NAMALWA (cell line): ENCODE measurements at places on chromosomes 7 and 10.

GRCh38 chr10:31617757-31618156, 298.7 kb downstream of the ZEB1 start:
- no peak for DNase-seq

DNA sequence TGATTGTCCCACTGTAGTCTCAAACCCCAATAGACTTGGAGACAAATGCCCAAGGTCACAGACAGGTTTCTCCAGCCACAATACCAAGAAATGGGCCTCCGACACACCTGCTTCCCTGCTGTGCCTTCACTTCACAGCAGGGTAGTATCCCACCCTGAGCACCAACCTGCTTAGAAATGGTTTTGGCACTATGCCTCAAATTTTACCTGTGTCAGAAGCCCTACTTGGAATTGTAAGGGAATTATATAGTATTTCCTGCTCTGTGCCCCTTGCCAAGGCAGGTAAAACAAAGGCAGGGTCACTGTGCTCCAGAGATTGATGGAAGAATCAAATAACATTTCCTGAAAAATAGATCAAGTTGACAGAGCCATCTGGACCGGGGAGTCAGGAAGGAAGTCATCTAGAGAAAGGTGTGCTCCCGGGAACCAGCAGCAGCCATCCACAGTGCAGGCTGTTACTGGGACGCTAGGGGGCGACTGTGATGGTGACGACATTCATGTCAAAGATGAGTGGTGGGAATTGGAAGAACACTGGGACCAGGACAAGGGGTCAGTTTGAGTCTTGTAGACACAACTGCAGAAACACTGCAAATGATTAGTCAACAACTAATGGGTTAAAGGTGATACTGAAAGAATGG, 117.8 kb upstream of the AKR1E2 start:
- peak; percentile 35 for DNase-seq

- DNase-seq = no peak
Measured at GRCh38 chr10:31940839-31941653, 12.4 kb upstream of the ARHGAP12 start.

DNA sequence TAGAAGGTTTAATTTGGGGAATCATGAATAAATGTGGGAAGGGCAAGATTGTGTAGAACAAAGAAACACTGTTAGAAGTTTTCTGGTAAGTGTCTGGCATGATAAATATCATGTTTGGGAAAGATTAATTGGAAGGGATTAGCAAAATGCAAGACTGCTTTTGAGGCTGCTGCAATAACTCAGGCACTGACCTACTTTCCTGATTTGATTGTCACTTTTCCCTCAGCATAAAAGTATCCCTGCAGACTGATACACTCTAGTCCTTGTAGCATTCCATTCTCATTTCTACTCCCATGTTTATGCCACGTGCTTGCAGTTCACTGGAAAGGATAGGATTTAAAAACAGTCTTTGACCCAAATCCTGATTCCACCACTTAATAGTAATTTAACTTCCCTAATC, 303.3 kb upstream of the SEMA3A start:
- DNase-seq = no peak

DNA sequence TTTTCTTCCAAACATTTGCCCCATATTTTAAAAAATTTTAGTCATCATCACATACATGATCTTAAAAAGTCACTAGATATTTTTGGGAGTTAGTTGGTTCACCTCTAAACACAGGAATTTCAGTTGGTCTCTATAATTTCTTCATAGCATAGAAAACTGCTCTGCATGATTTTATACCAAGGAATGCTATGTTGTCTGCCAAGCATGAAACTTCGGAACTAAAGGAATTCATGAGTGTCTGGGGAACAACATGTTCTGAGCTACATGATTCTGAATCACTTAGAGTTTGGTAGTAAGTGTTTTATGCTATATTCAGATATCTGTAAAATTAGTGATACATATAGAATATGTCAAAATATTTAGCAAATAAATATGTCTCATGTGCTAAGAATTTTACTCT, 957.8 kb downstream of the GATA3 start:
- no peak for DNase-seq

GRCh38 chr7:28408105-28408959, 4.0 kb upstream of the CREB5 start:
- peak; percentile 16 for DNase-seq

DNA sequence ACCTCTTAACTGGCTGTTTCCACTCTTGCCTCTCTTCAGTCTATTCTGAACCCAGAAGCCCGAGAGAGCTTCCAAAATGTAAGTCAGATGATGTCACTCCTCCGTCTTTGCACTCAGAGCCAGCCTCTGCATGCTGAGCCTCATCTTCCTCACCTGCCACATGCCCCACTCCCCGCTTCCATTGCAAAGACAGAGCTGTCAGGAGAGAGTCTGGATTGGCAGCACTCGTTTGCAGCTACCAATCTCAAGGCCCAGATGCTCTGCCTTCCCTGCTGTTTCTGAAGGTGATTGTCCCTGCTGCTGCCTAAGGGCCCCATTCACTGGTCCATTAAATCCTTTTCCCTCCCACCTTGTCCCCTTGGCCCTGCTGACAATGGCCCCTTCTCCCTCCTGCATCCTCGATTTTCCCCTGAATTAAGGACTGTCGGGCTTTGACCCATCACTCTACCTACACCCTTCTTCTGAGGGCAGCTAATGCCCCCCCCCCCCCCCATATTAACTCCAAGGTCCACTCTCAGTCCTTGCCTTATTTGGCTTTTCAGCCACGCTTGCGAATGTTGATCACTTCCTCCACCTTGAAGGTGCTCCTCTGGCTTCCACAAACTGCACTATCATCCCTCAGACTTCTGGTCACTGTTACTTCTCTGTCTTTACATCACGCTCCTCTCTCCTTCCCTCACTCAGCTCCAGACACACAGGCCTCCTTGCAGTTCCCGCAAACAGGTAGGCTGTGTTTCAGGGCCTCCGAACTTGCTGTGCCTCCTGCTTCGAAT, 98.5 kb downstream of the CHN2 start:
- no peak for DNase-seq

GRCh38 chr7:6262221-6262620, 10.2 kb downstream of the CYTH3 start:
- no peak for DNase-seq

DNA sequence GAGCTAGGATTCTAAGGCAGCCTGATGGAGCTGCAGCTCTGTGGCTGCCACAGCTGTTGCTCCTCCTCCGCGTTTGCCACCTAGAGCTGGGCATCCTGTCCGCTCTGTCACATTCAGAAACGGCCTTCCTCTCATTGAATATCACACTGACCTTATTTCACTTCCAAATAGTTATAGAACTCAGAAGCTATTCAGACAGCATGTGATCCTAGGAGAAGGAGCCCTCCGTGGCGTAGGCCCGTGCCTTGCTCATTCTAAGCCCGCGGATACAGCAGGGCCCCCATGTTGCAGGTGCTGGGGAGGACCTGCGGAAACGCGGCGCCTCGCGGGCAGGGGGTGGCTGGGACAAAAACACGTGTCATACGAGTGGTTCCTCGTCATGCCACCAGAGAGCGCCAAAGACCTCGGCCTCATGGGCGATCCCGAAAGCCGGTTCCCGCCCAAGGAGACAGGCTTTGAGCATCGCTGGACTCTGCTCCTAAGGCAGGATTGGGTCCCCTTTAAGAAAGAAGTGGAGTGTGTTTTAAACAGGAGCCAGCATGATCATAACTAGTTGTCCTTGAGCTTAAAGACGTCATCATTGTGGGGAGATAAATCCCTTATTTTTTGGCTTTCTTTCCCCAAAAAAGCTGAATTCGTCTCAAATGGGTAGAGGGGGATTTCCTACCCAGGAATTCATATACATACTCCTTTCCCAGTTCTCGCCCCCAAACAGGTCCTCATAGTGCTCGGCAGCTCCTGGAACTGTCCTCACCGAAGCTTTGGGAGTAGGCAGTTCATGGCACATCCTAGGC, 17.9 kb upstream of the FIGNL1 start:
- peak; percentile 88 for DNase-seq

DNA sequence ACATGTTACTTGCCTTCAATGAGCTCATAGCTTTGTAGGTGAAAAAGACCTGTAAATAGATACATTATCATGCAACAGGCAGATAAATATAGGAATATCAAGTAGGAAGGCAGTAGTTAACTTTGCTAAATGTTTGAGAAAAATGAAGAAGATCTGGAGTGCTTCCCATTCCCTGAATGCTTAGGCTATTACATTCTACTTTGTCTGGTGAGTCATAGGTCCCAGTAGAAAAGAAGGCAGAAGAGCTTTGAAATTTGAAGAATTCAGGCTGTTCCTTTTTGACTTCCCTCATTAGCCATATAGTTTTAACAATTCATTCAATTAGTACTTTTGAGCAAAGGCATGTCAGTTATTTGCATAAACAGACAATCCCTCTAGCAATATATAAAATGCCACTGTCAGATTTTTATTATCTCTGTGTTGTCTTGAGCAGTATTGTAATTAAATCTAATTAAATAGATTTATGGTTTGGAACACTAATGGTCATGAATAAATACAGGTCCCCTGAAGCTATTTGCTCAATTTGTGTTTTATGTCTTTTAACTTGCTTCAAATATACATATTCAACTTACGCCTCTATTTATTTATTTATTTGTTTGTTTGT, 875.0 kb downstream of the REEP3 start:
- DNase-seq = no peak

GRCh38 chr10:43778571-43778970, 129.9 kb upstream of the ZNF32 start:
- DNase-seq = no peak

- no peak for DNase-seq
Measured at GRCh38 chr7:31413766-31414165, 73.2 kb upstream of the NEUROD6 start.

DNA sequence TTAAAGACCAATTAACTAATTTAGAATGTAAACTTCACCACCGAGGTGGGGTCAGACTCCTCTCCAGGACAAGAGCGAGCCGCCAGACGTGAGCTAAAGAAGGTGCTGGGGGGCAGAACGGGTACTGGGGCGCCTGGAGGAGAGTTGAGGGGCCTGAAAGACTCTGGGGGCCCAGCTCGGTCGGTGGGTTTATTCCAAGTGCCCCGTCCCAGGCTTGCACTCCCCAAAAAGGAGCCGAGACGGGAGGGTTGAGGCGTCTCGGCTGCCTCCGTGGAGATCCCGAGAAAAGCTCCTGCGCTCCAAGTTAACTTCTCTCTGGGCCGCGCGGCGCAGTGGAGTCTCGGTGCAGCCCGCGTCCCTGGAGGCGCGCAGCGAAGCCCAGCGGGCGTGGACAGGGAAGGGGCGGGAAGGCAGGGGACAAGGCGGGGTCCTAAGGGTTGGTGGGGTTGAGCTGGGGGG, 553.3 kb downstream of the TFEC start:
- DNase-seq = no peak

DNA sequence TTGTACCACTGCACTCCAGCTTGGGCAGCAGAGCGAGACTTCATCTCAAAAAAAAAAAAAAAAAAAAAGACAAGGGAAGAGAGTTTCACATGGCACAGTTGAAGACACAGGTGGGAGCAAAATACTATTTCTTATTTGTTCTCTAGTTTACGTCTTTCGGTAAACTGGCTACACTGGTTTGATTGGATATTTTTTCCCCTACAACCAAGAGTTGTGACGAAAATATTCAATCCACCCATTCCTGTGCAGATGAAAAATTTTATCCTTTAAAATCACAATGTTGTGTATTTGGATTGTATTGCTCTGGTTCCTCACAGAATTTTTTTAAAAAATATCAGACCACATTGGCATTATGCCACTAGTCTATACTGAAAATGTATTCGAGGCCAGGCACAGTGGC, 14.5 kb upstream of the ABCC2 start:
- DNase-seq = no peak

- no peak for DNase-seq
Measured at GRCh38 chr10:18539335-18539734, 112.1 kb downstream of the NSUN6 start.

DNA sequence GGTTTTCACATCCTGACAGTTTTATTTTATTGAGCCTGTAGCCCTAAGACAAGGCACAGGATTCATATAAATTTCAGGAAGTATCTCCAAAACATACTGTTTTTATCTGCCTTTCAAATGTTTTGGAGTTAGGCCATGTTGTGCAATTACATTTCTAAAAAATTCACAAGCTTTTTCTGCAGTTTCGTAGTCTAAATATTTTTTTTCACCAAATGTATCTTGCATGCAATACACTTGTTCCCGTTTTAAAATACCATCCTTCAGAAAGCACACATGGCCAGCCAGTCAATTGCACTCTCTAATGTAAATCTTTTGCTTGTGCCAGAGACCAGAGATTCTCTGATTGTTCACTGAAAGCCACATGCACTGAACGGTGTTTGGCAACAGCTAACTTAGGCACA, 161.5 kb upstream of the PRKCQ start:
- no peak for DNase-seq

GRCh38 chr10:86651021-86651471, 3.3 kb upstream of the OPN4 start:
- no peak for DNase-seq

- peak; percentile 78 for DNase-seq
Measured at GRCh38 chr7:149599636-149600206, 102.1 kb upstream of the ZNF746 start.

DNA sequence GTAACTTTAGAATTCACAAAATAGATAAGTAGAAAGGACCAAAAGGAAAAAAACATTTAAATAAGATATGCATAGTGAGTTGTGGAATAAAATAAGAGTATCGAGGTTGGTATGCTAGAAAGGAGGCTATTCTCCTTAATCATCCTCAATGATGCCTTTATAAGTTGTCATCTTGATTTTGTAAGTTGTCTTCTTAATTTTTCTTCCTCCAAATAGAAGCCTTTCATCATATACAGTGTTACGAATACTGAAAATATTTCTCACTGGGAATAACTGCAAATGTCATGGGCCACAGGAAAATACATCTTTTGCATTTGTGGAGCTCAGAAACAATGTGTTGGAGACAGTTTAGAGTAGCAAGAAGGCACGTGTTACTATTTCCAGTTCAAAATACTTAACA, 31.5 kb upstream of the PRTFDC1 start:
- no peak for DNase-seq

DNA sequence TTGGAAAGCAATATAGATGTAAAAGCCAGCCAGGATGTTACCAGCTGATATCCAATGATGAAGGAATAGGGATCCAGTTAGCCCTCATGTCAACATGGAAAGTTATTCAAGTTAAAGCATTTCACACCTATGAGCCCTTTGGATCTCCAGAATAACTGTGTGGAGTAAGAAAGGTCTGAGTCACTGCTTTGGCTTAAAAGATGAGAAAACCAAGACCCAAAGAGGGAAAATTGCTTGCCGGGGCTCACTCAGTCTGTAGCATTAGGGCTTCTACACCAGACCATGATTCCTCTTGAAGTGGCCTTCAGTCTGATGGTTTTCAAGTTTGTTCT, 12.6 kb downstream of the LSM5 start:
- DNase-seq = no peak

- no peak for DNase-seq
Measured at GRCh38 chr7:20541608-20542349, 73.7 kb upstream of the ABCB5 start.
